ENCODE measurements at places on chromosomes 5 and 9. TPM values are rescaled to one million over a fixed set of nuclear protein-coding genes. Genes with fewer than 3 reads are reported as not detected.

The NHP2 gene
- total RNA-seq = 79.3 TPM

The ZFP62 gene
- 66.5 TPM for total RNA-seq

The OTP gene
- total RNA-seq = not detected

The MARCHF3 gene
- total RNA-seq = 12.3 TPM

The ZFP2 gene
- total RNA-seq = 2.9 TPM

The AMBP gene
- total RNA-seq = not detected

The IRGM gene
- total RNA-seq = 2.8 TPM

The IDNK gene
- total RNA-seq = 11.4 TPM

The GLRA1 gene
- not detected for total RNA-seq

The SLC36A2 gene
- not detected for total RNA-seq

The LCN9 gene
- not detected for total RNA-seq

The PRDM9 gene
- not detected for total RNA-seq

The SHISAL2B gene
- not detected for total RNA-seq

The C5orf34 gene
- 7.4 TPM for total RNA-seq

The GPR151 gene
- not detected for total RNA-seq

The NR2F1 gene
- not detected for total RNA-seq

The CARTPT gene
- total RNA-seq = not detected

The OLFM1 gene
- total RNA-seq = not detected

The TAF1L gene
- total RNA-seq = 0.05 TPM

The SYNPO gene
- 0.83 TPM for total RNA-seq

The MLANA gene
- not detected for total RNA-seq

The NRARP gene
- 2.4 TPM for total RNA-seq

The AFAP1L1 gene
- total RNA-seq = 0.27 TPM

The ROR2 gene
- total RNA-seq = not detected

The FAT2 gene
- not detected for total RNA-seq

The ADAMTS16 gene
- total RNA-seq = not detected

The SH3GLB2 gene
- 113 TPM for total RNA-seq

All from naive thymus-derived CD8-positive, alpha-beta T cell (primary cell).